ENCODE measurements at places on chromosomes 12 and 14.

DNA sequence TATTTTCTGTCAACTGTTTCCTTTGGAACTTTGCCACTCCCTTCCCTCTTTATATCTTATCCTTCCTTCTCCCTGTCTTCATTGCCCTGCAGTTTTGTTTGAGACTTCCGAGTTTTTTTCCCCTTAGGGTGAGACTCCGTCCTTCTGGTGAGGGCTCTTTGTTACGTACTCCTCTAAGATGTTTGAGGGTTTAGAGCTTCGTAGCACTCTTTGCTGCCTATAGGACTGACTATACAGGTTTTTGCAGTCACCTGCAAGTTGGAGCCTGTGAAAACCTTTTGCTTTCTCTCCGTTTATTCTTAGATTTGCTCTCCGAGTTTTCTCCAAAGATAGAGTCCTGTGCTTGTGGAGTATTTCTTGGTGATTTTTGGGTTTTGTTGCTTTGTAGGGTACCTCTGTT, 41.7 kb upstream of the MYRFL start:
- DNase-seq: no peak

DNA sequence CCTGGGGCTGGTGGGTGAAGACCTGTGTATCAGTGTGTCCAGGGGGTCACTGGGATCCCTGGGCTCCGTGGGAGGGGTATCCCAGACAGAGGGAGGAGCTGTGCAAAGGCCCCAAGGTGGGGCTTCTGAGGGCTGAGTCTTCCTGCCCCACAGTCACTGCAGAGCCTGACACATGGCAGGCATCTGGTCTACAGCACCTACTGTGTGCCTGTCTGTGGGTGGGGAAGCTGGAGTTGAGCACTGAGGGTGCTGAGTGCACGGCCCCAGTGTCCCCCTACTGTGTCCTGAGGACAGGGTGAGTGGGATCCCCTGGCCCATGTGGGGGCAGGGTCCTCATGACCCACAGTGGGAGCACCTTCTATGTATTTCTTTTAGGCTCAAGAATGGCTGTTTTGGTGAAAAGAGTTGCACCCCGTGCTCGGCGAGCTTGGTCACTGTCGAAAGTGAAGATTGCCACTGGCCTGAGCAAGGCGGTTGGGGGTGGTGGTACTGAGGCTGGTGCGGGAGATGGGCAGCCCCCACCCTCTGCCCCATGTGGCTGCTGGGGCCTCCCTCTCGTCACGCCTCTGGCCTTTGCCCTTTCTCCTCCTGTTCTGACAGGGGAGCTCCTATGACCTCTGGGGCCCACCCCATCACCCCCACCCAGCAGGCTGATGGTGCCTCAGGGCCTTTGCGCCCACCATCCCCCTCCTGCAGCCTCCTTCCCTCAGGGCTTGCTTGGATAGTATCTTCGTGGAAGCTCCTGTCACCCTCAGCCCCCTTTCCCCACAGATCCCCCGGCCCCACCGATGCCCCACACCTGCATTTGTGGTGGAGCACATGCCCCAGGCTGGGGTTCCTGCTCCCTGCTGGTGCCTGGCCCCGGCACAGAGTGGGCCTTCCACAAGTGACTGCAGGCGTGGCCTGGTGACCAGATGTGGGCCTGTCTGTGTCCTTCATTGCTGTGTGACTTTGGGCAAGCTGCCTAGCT, 55.8 kb downstream of the BEGAIN start:
- DNase-seq: peak; percentile 5

- no peak for DNase-seq
Observed at GRCh38 chr12:62817556-62818271, 117.2 kb downstream of the PPM1H start.

DNA sequence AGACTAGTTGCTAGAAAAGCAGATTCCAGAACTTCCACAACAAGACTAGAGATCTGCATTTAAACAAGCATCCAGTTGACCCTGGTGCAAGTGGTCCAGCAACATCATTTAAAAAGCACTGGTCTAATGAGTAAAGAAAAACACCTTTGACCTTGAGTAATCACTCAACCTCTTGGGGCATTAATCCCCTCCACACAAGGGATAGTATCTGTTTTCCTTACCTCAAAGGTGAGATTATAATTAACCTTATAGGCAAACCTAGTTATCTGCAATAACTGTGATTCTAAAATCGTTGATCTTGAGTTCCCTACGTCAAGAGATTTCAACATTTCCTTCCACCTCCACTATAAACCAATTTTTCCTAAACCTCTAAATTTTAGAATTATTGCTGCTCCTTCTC, 1.1 kb downstream of the KDM5A start:
- DNase-seq: no peak

DNA sequence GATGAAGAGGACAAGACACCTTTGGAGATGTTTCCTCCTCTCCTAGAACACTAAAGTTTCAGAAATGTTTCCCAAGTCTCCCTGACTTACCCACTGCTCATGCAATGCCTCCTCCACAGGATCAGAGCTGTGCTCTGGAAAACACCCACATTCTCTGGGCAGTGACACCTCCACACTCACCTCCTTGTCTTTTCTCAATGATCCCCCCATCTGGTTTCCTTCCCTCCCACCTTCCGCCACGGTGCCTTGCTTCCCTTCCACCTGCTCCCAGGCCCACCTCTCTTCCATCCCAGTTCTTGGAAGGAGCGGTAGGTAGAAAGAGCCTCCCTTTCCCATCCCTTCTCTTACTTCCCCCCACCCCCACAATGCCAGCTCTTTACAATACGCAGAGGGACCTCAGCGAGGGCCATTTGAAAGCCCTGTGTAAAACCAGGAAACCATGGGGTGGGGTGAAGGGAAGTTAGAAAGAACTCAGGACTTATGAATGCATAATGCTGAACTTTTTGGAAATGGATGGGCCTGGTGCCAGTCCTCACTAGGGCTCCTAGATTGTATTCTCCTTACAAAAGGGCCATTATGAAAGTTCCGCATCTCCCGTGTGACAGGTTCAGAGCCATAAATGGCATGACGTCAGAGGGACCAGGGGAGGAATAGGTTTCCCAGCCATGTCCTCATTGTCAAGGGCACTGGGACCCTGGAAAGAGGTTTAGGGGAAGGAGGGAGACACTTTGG, 12.8 kb downstream of the FBLN5 start:
- DNase-seq: no peak

GRCh38 chr14:82251494-82251893, 717.8 kb upstream of the SEL1L start:
- DNase-seq: no peak

- DNase-seq: no peak
Observed at GRCh38 chr12:85836197-85837090, at the start of gene RASSF9. Gene RASSF9, minus strand, starts transcription at chr12:85836409. Its CDS starts 208 bp downstream, at chr12:85836201.

DNA sequence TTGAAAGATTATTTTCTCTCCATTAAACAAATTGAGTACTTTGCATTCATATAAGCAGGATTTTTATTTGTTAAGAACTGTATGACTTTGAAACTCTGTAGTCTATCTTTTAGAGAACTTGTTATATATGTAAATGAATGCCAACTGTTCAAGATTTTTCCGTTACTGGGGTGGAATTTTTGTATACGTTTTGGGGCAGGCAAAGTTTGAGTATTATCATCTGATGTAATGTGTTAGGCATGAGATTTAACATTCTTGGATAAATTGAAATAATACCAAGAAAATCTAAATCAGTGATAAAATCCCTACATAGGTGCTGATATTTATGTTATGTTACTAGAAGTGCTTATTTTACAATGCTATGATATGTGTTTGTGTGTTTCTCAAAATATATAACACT, 8.4 kb downstream of the CNOT2 start:
- no peak for DNase-seq

DNA sequence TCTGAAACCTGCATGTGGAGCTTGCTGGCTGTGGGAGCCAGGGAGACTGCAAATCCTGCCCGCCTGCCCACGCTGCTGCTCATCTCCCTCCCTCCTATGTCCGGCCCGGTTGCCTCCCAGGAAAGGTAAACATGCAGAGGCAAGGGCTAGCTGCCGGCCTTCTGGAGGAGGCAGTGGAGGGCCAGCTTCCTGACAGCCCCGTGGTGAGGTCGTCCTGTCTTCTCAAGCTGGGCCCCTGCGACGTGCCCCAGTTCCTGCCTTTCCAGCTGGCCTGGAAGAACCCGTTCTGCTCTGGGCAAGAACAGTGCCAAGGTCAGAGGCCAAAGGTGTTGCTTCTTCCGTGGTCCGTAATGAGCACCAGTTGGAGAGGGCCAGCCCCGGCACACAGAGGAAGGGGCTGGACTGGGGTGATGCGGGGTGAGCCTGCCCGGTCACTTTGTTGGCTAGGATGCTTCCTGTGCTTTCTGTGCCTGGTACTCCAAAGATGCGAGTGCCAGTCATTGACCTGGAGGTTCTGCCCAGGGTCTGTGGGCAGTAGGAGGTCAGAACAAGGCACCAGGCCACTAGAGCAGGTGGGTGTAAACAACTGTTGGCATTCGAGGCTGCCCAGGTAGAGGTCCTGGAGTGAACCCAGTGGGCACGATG, 25.3 kb downstream of the TPCN1 start:
- DNase-seq: no peak

DNA sequence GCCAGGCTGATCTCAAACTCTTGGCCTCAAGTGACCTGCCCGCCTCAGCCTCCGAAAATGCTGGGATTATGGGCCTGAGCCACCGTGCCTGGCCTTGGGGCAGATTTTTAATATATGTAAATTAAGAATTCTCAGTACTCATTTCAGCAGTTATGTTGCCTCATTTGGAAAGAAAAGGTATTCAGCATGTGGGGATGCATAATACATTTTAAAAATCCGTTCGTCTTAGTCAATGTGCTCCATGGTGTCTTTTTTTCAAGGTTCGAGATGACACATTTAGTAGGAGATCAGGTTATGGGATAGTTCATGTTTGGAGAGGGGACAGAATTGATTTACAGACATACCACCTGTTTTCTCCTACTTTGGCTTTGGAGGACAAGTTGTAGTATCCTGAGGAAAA, 10.2 kb downstream of the SYNE2 start:
- no peak for DNase-seq

Measured in activated CD4-positive, alpha-beta T cell treated with anti-CD3 and anti-CD28 coated beads, Interleukin-2, amount 10 ng/mL, durations not matched to agents 7 days and 5 days (primary cell).